Cortex of kidney (tissue), 1 donor: ENCODE measurements at places on chromosomes 1 and 21.

- no peak for DNase-seq
Observed at GRCh38 chr1:205690122-205690756, 9.9 kb upstream of the SLC45A3 start.

DNA sequence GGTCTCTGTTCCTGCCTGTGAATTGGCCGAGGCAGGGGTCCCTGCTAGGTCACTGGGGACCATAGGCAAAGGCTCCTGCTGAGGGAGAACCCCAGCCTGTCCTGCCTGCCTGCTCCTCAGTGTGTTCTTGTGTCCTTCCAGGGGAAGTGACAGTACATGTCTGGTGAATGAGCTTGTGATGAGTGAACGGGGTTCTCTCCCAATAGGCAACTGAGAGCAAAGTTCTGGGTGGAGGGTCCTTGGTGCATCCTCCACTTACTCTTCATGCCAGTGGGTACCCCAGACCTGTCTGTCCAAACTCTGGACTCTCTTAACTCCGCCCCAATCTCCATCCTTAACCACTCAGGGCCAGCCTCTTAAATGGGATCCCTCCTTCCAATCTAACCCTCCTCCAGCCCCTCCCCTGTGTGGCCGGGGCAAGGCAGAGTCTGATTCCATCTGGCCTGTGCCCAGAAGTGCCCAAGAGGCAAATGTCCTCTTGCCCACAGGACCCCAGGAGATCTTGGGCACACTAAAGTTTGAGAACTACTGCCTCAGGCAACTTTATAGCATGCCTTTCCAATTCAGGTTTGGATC is 2.0 kb downstream of the XKR8 start:
- no peak for DNase-seq

- DNase-seq = no peak
Observed at GRCh38 chr1:36553591-36554322, 71.0 kb upstream of the CSF3R start.

GRCh38 chr1:13443335-13443979 is 33.2 kb downstream of the PRAMEF20 start:
- no peak for DNase-seq

GRCh38 chr1:64822621-64823020 is 77.7 kb downstream of the RAVER2 start:
- DNase-seq = no peak

DNA sequence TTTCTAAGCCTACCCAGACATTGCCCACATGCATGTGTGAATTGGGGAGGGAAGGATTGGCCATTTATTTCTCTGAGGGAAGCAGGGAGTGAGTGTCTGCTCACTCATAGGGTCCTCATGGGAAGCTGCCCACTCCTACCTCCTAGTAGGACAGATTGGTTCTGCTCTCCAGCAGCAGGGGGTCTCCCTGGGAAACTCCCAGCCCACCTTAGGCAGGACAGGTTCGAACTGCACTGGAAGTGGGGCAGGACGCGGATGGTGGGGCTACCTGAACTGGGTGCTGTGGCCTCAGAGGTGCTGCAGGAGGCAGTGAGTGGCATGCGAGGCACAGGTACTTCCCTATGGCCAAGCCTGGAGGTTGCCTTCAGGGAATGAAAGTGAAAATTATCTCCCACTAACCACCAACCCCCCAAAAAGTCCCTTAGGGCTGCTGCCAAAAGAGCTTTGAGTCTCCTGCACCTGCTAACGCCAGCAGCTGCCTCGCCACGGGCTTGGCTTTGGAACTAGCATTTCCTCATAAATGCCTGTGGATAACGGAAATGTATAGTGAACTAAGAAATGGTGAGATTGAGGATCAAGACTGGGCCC is 157.0 kb upstream of the COA6 start:
- DNase-seq = no peak

DNA sequence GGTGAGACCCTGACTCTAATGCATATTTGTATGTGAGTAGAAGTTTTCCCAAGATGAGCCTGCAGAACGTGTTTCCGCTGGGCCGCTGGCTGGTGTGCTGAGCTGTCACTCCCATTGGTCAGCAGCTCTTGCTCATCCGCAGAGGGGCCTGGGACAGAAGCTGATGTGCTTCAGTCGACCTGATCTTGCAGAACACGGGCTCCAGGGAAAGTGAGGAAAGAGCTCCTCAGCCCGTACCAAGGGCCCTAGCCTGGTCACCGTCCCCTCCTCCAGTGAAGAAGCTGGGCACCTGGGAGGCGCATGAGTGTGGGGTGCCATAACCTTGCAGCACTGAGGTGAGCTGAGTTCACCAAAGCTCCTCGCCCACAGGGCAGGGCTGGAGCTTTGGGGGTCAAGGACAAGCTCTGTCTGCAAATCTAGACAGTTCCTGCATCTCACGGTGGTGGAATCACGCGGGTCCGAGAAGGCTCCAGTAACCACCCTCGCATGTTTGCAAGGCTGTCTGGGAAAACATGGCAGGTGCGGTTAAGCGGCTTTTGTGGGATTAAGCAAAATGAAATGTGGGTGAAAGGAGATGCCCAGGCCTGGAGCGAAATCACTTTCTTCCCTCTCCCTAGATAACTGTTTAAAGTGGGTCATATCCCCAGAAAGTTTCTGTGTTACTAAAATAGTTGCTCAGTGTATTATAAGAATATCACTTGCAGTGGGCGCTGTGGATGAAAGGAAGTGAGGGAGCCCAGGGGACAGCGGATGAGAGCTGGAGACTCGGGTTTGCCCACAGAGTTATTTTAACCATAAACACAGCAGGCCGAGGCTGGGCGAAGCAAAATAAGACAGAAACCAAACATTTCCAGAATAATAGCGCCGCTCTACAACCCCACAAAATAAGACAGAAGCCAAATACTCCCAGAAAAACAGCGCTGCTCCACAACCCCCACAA is 33.1 kb upstream of the LRRC3 start:
- no peak for DNase-seq

DNA sequence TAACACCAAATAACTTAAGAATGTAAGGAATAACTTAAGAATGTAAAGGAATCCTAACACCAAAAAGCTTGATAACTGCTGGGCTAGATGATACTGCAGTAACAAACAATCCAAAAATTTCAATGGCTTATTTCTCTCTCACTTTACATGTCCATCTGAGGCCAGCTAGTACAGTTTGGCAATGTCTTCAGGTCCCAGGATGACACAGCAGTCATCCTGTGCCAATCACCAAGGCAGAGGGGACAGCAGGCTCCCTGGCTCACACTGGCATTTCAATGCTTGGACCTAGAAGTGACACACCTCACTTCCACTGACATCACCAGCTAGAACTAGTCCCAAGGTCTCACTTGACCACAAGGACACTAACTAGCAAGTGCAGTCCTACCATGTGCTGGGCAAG is 15.3 kb downstream of the DNAJC11 start:
- no peak for DNase-seq

GRCh38 chr1:90043586-90043985 is 48.7 kb downstream of the ZNF326 start:
- no peak for DNase-seq

DNA sequence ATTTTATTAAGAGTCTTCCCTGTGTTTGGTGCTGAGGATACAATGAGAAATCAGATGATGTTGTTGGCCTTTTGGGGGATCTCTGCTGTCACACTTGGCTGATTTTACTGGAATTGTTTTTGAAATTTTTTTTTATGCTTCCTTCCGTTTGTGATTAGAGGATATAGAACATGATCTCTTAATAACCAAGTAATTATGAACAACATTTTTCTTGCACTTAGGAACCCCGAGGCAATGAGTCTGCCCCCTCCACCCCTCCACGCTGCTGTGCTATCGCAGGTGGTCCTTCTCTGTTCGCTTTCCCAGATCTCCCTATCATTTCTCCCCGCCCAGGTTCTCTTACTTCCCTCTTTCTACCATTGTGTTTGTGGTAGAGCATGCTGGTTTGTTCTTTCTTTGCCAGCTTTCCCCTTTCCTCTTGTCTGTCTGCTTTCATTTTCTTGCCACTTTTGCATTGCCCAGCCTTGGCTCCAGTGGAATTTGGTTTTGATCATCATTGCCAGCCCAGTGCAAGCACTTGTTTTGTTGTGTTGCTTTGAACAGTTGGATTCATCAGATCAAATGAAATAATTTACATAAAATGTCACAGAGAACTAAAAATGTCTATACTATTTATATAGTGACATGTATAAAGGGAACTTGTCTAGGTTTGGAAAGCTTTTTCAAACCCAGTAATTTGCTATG is 73.1 kb upstream of the SCCPDH start:
- DNase-seq = no peak

GRCh38 chr1:116697548-116698243 is 30.2 kb upstream of the IGSF3 start:
- DNase-seq = no peak

DNA sequence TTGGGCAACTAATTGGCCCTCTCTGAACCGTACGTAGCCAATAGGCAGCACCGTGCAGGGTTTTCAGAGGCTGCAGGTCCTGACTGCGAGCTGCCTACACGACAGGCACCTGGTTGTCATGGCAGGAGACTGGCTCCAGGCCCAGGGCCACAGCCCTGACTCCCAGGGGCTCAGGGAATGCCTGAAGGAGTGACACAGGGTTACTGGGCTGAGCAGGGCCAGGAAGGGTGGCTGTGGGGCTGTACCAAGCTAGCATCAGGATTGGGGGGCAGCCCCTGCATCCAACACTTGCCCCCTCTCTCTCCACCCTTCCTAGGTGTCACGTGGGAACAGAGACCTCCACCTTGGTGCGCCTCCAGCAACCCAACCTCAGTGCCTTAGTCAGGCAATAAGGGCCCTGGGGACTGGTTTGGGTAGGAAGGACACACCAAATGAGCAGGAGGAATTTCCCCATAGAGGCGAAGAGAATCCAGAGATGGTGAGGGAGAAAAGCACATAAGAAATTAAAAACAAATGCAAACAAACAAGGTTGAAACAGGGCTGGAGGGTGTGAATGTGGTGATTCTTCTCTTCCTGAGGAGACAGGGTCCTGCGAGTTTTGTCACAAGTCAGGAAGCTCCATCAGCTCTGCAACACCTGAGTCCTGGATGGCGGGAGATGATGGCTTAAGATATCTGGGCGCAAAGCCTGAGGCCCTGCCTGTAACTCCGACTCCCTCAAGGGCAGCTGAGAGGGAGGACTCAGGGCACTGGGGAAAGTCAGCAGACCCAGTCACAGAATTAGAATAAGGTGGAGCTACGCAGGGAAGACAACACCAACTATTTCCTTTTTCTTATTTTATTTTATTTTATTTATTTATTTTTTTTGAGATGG is 19.7 kb upstream of the RNU1-4 start:
- no peak for DNase-seq

DNA sequence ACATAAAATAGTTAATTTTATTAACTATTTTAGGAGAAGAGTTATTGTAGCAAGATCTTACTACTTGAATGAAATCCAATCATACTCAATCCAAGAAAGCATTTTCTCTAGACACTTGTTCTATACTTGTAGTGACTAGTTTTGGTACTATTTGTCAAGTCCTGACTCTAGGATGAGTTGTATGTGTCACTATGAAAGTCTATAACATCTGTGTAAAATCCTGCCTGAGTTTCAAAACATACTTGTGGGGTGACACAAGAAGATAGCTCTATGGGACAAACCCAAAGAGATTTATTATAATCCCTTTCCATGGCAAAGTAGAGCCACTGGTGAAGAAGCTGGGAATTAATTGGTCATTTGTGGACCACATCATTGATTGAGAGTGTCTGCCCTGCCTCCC is 1042.2 kb upstream of the ADGRL4 start:
- no peak for DNase-seq

DNA sequence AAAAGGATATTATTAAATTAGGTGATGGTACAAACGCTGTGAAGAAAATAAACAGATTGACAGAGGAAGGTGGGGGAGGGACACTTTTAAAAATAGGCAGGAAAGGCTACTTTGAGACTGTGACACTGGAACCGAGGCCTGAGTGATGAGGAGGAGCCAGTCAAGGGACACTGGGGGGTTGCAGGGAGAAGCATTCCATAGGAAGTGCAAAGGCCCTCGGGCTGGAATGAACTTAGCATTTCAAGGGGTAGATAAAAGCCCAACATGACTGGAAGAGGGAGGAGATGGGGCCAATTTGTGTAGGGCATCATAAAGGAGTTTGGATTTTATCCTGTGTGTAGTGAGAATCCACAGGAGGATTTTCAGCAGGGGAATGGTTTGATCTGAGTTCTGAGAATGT is 15.9 kb downstream of the C1orf94 start:
- DNase-seq = no peak

- no peak for DNase-seq
Observed at GRCh38 chr1:235079443-235080296, 49.0 kb downstream of the TOMM20 start.

- DNase-seq = no peak
Observed at GRCh38 chr1:222931023-222931422, 116.2 kb downstream of the DISP1 start.

- no peak for DNase-seq
Observed at GRCh38 chr1:199907361-199907760, 120.1 kb upstream of the NR5A2 start.

DNA sequence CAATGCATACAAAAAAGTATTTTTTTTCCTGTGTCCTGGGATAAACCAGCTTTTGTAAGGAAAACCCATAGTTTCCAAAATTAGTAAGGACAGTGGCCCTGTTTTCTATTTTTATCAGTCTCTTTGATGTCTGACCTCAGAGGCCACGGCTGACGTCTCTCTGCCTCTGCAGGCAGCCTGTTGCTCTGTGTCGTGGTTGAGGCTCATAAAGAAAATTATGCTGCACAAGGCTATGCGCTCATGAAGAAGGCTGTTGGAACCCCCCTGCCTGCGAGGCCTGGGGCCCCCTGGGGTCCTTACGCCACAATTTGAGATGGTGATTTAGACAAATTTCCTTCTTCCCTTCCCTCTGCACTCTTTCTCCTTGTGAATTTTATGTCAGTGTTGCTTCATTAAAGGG is 48.9 kb downstream of the AGPAT3 start:
- DNase-seq = no peak

GRCh38 chr21:44564886-44565598 is 6.4 kb upstream of the KRTAP10-3 start:
- DNase-seq = no peak

- no peak for DNase-seq
Observed at GRCh38 chr1:194705123-194705854, 1518.9 kb upstream of the B3GALT2 start.

DNA sequence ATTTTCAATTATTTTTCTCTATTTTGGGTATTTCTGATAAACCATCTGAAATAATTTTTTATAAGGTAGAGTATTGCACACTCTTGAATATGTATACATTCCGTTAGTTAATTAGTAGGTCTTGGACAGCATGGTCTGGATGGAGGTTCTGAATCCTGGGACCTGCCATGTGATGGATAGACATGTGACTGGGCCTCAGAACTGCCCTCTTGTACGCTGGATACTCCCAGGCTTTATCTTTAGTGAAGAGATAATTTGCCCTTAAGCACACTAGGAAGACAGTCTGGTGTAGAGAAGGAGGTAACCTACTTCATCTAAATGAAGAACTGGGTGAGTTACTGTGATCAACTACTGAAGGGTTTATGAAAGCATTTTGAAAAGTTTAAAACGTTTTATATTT is 48.9 kb downstream of the CNIH3 start:
- DNase-seq = no peak

DNA sequence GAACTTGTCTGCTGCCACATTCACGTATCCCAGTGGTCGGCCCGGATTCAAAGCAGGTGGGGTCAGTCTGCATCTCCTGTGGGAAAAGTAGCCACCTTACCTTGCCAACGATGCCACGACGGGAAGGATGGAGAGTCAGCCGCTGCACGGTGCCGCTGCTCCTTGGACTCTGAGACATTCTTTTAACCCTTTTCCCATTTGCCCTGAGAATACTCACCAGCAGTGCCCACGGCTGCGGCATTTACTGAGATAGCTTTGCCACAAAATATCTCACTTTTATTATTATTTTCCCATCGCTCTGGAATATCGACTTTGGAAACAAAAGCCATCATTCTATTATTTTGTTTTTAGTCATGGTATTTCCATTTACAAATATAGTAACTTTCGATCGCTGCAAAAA is 15.3 kb upstream of the TTC34 start:
- no peak for DNase-seq
